ENCODE measurements at places on chromosomes 2 and 18.
A peak's percentile ranks its signal among the peaks of the same experiment; 100 is the strongest.

DNA sequence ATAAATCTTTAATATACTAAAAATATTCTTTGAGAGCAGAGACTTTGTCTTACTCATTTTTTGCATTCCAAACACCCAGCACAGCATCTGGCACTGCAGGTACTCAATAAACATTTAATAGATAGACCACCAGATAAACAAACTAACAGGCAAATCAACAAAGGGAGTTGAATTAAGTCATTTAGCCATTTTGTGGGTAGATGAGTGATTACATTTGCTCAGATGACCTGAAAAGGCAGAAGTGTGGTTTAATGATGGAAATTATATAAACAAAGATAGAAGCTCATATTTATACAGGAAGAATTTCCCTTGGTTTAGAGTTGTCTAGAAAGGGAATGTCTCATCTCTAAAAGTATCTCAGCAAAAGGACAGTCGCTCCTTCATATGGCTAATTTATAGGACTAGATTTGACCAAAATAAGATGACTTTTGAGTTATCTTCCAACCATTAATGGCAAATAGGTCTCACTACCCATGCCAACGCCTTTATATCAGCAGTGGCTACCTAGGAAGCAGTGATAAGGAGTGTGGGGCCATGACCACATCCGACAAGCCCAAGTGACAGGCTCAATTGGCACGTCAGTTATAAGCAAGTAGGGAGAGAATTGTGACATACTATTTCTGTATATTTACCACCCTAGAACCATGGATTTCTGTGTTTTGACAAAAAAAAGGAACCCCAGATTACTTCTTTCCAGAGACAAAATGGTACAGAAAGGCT is 173.5 kb downstream of the ATAD2B start:
- no peak for DNase-seq

DNA sequence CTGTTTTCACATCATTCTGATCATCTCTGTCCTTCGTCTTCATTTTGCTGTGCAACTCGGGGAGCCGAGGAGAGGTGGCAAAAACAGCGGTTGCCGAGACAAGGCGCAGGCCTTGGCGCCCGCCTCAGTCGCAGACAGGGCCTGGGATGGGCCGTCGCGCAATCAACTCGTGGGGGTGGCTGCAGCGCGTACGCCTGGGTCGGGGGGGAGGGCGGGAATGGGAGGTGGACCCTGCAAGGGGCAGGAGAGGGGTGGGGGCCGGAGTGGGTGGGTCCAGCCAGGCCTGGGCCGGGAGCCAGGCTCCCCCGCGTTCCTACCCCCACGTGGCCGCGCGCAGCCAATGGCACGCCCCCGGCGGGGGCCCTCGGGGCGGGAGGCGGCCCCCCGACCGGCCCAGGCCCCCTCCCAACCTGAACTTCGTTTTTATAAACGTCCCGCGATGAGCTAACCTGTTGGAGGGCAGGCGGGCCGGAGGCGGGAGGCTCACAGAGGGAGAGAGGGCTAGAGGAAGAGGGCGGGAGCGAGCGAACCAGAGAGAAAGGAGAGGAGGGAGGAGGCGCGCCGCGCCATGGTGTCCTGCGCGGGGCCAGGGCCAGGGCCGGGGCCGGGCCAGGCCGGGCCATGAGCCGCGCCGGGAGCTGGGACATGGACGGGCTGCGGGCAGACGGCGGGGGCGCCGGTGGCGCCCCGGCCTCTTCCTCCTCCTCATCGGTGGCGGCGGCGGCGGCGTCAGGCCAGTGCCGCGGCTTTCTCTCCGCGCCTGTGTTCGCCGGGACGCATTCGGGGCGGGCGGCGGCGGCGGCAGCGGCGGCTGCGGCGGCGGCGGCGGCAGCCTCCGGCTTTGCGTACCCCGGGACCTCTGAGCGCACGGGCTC is at the start of gene HOXD13:
HOXD13 (plus strand) TSS at position 452 of the 875 bp plus-strand sequence; CDS start at position 622, 170 bp downstream.
- no peak for DNase-seq

GRCh38 chr18:63286926-63287325 is 32.6 kb downstream of the BCL2 start:
- DNase-seq: no peak

- DNase-seq: peak; percentile 91
Measured at GRCh38 chr2:43218702-43219382, 7.6 kb downstream of the ZFP36L2 start.

GRCh38 chr2:215870986-215871385 is 142.4 kb downstream of the MREG start:
- DNase-seq: no peak

- no peak for DNase-seq
Measured at GRCh38 chr2:205758051-205758450, 75.8 kb downstream of the NRP2 start.

DNA sequence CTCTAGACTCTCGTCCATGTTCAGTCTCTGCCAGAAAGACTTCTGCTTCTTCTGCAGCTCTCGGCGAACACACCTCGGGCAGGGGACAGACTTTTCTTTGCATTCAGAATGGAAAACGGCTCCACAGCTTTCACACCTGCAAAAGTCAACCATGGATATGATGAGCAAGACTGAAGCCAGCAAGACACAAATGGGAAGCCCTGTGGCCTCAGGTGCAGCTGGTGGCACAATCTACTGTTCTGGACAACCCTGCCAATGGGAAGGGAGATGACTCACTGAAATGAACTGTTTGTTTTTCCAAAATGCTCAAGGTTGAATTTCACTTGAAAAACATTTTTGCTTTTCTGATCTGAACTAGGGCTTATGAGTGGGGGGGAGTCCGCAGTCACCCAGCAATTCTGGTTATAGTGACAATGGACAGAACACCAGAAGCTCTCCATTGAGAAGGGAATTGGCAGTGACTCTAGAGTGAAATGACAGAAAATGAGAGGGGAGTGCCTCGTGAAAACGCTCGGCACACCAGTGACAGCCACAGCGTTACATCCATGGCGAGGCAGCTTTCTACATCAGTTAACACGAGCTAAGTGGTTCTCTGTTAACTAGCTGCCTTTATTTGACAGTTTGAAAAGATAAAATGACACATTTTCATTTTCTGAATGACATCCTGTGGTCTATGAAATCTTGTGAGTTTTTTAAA is 58.8 kb upstream of the FZD5 start:
- DNase-seq: no peak

DNA sequence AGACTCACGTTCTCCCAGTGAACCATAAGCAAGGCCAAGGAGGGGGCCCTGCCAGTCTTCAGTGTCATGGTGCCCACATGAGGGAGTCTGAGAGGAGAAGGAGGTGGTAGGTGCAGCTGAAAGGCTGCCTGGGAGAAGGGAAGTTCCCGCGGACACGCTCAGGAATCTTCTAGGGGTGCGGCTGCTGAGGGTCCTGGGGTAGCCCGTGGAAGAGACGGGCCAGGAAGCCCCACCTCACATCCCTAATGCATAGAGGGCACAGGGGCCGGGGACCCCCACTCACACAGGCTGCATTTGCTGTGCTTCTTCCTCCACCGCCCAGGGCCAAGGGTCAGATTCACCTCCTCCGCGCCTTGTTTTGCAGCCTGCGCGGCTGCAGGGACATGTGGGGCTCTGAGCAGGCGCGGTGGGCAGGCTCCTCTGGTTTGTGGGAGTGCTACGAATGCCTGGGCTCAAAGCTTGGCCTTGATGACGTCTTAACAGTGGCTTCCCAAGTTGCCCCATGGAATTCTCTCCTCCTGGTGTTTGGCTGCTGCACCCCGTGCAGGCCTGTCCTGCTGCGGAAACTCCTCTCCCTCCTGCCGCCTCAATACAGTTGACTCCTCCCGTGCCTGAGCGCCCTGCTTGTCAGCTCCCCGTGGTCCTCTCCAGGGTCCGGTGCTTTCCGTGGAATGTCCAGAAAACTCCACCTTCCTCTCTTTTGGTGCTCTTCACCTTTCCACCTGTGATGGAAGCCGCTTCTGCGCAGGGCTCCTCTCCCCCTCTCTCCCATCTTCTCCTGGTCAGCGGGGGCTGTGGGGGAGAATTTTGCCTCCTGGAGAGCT is 95.7 kb downstream of the VAPA start:
- DNase-seq: no peak

DNA sequence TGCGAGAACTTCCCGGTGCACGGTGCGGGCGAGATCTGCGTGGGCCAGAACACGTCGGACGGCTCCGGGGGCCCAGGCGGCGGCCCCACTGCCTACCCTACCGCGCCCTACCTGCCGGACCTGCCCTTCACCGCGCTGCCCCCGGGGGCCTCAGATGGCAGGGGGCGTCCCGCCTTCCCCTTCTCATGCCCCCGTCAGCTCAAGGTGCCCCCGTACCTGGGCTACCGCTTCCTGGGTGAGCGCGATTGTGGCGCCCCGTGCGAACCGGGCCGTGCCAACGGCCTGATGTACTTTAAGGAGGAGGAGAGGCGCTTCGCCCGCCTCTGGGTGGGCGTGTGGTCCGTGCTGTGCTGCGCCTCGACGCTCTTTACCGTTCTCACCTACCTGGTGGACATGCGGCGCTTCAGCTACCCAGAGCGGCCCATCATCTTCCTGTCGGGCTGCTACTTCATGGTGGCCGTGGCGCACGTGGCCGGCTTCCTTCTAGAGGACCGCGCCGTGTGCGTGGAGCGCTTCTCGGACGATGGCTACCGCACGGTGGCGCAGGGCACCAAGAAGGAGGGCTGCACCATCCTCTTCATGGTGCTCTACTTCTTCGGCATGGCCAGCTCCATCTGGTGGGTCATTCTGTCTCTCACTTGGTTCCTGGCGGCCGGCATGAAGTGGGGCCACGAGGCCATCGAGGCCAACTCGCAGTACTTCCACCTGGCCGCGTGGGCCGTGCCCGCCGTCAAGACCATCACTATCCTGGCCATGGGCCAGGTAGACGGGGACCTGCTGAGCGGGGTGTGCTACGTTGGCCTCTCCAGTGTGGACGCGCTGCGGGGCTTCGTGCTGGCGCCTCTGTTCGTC is 1.7 kb downstream of the FZD7 start:
- peak; percentile 12 for DNase-seq
